AG20443 (cell line): ENCODE measurements at places on chromosomes 4 and X.

DNA sequence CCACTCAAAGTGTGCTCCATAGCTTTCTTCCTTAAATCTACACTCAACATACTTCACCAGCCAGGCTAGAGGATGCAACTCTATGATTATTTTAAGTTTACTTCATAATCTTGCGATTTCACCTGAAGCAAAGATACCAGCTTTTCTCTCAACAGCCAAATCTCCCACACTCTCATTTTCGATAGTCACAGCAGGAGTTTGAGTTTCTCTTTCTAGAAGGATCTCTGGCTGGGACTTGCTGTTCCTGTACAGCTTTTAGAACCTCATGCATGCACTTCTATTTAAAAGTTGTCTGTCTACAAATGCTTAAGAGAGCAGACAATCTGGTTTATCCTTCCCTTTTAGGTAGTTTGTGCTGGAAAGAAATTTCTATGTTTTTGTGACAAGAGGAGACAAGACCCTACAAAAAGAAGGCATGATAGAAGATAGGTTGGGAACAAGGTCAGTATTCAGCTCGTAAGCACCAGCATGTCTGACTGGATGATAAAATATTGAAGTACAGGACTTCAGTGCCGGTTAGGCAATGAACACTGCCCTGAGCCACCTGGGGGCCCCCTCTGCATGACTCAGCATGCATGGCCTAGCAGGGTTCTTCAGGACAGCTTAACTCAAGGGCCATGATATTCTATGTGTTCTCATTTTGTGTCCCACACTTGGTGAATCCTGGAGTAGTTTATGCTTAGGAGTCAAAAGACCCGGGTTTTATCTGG is 65.6 kb downstream of the ATXN3L start:
- peak; percentile 11 for DNase-seq

DNA sequence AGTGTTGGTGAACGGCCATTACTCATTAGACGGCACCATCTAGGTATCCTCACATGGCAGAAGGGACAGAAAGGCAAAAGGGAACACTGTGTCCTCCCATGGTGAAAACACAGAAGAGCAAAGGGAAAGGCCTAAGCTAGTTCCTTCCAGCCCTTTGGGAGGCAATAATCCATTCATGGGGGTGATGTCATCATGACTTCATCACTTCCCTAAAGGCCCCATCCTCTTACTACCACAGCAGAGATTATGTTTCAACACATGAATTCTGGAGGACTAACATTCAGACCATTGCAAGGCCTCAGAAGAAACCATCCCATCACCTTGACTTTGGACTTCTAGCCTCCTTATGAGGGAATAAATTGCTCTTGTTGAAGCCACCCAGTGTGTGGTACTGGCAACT is 238.2 kb downstream of the MGST2 start:
- DNase-seq, result no peak

GRCh38 chrX:1767026-1767425 is 152.2 kb downstream of the ASMT start:
- no peak for DNase-seq

DNA sequence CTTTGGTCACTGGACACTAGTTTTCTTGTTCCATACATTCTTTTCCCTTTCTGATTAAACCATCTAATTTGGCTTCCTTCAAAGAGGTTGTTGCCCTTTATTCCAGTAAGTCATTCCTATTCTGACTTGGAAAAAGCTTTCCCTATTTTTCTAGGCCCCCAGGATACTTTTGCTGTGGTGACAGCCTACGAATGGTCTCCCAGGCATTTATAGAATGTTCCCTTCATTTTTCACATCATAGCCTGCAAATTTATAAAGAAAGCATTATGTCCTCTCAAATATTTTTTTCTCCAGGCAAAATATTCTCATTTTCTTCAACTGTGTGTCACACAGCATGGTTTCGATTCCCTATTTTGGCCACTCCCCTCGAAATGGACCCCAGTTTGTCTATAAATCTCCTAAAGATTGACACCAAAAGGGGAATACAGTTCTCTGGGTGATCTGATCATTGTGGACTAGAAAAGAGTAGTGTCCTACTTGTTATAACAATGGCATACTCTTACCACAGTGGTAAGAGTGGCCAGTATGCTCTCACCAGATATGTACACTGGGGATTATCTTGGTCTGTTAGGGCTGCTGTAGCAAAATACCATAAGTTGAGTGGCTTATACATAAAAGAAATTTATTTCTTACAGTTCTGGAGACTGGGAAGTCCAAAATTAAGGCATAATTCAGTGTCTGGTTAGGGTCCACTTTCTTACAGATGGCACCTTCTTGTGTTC is 41.5 kb upstream of the BMP2K start:
- no peak for DNase-seq

- peak; percentile 90 for DNase-seq
Observed at GRCh38 chr4:1207603-1208265, 35.4 kb upstream of the SPON2 start.

- DNase-seq, result peak; percentile 65
Observed at GRCh38 chr4:102564399-102565059, 63.4 kb downstream of the NFKB1 start.

GRCh38 chr4:59339631-59340030 is 1860.5 kb upstream of the ADGRL3 start:
- DNase-seq, result no peak

DNA sequence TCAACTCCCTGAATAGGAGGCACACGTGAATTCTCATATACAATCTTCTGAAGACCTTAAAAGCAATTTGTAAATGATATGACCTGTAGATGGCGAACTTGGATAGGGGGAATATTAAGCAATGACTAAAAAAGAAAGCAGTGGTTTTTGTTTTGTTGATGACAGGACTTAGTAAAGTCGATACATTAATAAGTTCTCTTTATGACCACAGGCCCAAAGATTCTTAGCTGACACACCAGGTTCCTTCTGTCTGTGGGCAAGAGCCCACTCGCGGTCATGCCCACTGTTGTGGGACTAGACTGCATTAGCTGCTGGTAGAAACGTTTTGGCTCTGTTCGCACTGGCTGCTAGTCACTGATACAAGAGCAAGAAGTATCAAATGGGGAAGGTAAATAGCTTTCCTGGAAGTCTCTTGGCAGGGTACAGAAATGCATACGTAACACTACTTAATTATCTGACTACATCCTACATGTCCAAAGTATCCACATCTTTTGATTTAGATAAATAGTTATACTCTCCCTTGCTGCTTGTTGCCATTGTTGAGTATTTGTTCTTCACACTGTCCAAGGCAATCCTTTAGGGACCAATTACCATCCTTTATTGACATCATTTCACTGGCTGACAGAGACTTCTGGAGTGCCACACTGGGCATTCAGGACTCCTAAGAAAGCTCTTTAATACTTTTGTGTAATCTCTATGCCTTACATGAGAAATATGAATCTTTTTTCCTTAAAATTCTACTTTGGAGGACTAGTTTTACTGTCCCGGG is 31.0 kb downstream of the ALPK1 start:
- DNase-seq, result peak; percentile 42

- DNase-seq, result no peak
Observed at GRCh38 chr4:94442251-94442650, 9.5 kb upstream of the PDLIM5 start.

DNA sequence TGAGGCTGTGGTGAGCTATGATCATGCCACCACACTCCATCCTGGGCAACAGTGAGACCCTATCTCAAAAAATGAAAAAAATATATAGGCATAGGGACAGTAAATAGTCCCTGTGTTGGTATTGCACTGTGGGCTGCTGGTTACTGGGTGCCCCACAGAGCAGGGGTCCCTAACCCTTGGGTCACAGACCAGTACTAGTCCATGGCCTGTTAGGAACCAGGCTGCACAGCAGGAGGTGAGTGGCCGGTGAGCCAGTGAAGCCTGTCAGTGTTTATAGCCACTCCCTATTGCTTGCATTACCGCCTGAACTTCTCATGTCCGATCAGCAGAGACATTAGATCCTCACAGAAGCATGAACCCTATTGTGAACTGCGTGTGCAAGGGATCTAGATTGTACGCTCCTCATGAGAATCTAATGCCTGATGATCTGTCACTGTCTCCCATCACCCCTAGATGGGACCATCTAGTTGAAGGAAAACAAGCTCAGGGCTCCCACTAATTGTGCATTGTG is 106.5 kb downstream of the TNIP2 start:
- DNase-seq, result no peak

- DNase-seq, result no peak
Observed at GRCh38 chrX:148457279-148457678, 43.1 kb upstream of the AFF2 start.

DNA sequence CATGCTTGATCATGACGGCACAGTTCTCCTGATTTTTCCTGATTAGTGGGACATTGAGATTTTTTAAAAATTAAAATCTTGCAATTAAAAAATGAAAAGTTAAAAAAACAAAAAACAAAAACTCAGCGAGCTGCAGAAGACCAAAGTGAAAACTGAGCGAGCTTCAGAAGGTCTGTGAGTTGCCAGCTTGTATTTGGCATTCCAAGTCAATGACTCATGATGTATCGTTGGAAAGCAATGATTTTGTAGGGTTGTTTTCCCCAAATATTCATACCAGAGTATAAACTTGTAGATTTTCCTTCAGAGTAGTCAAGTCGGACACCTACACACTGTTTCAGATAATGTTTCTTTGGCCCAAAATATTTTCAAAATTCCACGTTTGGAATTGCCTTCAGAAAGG is 76.9 kb downstream of the LRRC66 start:
- peak; percentile 47 for DNase-seq

- DNase-seq, result no peak
Observed at GRCh38 chr4:25970691-25971432, 56.8 kb downstream of the SMIM20 start.

- DNase-seq, result peak; percentile 16
Observed at GRCh38 chrX:11287505-11287904, 5.7 kb upstream of the AMELX start.

GRCh38 chrX:8591501-8591900 is 126.9 kb downstream of the VCX3B start:
- DNase-seq, result no peak
